Lung microvascular endothelial cell (primary cell): ENCODE measurements at places on chromosomes 2 and 18. TPM values are rescaled to one million over a fixed set of nuclear protein-coding genes. Genes with fewer than 3 reads are reported as not detected.

GRCh38 chr2:6072768-6073167 lies 380.6 kb downstream of the SOX11 start:
- no peak for DNase-seq

DNA sequence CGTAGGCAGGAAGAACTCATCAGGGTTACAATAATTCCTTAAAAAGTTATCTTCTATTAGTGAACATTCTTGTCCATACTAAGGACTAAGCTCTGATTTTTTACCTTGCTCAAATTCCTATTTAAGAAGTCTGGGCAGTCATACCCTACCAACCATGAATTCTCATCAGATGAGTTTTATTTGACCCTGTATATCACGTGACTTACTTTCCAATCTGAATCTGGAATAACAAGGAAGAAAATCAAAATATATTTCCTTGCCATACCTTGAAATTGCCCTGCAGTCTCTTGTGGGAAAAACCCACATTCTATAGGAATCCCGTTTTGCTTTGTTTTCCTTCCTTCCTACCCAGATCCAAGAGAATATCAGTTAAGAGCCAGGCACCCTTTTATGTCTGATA lies 352.7 kb downstream of the AKAIN1 start:
- DNase-seq = no peak

- no peak for DNase-seq
Measured at GRCh38 chr2:168633200-168633599, 169.2 kb upstream of the NOSTRIN start.

DNA sequence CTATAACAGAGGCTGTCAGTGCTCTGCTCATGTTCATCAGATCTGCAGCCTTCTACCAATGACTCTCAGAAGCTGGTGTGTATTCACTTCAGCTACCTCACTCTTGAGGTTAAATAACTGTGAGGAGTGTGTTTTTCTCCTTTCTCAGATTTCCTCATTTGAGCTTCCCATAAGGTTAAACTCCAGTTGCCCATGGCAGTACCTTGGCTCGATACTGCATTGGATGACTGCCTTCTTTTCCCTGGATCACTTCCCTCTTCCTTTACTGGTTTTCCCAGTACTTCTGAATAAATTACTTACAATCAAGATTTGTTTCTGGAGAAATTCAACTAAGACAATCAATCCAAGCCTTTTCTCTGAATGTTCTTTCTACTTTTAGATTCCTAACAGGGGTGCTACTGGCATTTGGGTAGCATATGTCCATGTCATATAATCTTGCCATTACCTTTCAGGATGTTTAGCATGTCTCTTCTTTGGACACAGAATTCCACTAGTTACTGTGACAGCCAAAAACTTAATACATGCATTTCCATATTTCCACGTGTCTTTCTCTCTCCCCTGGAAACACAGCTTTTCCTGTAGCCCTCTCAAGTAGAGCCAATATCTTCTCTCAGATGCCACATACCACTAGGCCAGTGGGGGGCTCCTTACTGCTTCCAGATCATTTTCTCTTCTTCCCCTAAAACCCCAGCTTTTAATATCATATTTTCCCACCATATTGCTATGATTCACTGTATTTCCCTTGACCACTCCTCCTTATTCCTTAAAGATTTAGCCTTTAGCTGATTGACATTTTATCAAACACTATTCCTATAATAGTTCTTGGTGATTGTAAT lies 15.0 kb upstream of the SPOPL start:
- no peak for DNase-seq

GRCh38 chr2:96869822-96870625 lies at the start of gene SEMA4C:
Gene SEMA4C (minus strand): TSS chr2:96870080. CDS start chr2:96867886, 2,194 bp downstream.
- DNase-seq = no peak

DNA sequence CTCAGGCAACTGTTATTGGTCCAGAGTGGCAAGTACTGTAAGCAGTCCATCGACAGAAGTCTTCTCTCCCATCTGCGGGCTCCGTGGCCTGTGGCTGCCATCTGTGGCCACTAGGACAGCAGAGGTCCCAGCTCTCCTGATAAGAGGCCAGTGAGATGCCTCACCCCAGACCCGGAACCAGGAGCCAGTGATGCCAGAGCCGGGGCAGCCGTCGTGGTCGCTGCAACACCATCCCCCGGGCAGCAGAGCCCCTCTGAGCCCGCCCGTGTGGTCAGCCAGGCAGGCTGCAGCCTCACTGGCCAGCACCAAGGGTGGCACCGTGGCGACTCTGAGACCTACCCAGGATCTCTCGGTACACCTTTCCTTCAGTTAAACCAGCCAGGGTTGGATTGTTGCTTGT lies 8.7 kb downstream of the GPR148 start:
- no peak for DNase-seq

DNA sequence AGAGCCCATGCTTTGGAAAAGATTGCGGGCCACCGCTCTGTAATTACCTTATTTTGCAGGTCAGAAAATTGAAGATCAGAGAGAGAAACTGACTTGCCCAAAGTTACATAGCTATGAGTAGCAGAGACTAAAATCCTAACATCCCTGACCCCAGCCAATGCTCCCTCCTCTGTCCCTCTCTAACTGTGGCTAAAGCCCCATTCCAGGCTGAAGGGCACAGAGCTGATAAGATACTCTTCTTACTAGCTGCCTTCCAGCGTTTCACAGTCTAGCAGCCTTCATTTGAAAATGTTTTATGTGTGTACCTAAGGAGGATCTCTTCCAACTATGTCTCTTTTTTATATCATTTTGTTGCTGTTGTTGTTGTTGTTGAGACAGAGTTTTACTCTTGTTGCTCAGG lies 81.4 kb upstream of the LRATD1 start:
- no peak for DNase-seq

GRCh38 chr2:226943862-226944620 lies 108.2 kb downstream of the RHBDD1 start:
- DNase-seq = no peak

DNA sequence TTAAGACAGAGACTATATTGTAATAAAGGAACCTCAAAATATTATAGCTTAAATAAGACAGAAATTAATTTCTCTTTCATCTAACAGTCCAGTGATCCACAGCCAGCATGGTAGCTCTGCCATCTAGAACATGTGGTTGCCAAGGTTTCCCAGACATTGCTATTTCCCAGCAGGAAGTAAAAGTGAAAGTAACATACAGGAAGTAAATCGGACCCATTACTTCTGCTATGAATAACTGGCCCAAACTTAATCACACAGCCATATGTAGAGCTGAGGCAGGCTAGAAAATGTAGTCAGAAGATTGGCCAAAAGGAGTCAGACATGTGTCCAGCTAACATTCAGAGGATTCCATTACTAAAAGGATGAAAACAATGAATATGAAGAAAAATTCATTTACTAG lies 71.0 kb downstream of the NOL4 start:
- peak; percentile 8 for DNase-seq

- DNase-seq = no peak
Measured at GRCh38 chr2:173752152-173752551, 213.0 kb downstream of the SP3 start.

DNA sequence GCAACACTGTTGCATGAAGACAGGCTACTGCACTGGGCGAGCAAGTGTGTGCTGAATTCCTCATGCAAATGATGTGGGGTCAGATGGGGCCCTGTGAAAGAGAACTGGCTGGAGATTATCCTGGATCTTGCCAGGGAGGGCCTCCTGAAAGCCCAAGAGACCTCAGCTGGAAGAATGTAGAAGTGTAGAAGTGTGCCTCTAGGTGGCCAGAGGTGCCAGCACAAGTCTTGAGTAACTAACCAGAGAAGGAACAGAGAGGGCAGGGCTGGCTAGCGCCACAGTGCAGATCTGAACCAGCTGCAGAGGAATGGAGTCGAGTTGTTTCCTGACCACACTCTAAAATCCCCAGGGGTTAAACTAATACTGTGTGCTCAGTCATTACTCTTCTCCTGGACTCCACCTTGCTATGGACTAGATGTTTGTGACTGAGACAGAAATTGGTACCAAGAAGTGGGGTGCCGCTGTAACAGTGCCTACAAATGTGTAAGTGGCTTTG lies 399.3 kb downstream of the LRATD1 start:
- no peak for DNase-seq

DNA sequence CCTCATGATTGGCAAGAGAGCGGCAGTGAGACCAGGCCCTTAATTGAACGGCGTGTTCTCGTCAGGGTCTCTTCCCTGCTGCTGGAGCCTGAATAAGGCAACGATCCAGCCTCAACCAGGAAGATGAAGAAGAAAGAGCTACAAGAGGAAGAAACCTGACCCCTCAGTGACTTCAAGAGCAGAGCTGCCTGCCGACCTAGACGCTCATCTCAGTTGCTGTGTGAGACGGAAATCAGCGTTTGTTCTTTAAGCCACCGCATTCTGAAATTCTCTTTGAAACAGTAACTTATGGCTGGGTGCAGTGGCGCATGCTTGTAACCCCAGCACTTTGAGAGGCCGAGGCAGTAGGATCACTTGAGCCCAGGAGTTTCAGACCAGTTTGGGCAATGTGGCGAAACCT lies 29.6 kb upstream of the KCNG3 start:
- no peak for DNase-seq

- no peak for DNase-seq
Measured at GRCh38 chr18:35662293-35663062, 80.9 kb downstream of the GALNT1 start.

- DNase-seq = no peak
Measured at GRCh38 chr2:15372019-15372418, 189.1 kb downstream of the NBAS start.

DNA sequence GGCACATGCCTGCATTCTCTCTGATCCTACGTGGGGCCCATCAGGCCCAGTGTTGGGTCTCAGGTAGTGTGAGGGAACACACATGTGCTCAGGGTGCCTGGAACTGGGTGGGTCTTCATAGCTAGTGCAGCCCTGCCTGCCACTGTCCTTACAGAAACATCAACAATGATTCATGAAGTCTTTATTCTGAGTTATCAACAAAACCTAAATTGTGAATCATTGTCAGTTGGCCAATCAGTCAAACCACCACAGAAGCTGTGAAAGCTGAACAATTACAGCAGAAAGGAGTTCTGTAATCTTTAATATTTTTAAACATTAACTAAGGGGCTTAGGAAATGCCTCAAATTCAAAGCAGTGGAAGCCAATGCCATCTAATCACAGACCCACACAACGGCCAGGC lies 82.8 kb upstream of the ZNF521 start:
- DNase-seq = no peak

DNA sequence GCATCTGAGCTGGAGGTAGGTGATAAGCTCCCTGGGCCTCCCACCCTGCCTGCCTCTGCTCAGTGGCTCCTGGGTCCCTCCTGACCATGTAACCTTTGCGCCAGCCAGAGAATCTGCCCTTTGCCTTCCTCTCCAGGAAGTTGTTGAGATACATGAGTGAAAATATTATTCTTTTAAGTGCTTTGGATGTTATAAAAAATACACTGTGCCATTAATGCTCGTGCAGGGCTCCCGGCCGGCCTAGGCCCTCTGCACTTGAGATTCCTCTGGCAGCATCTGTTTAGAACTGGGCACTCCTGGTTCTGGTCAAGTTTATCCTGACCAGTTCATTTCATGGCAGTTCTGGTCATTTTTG lies 18.8 kb downstream of the AGAP1 start:
- DNase-seq = no peak

- DNase-seq = no peak
Measured at GRCh38 chr2:9897846-9898245, 53.6 kb upstream of the GRHL1 start.

Gene SS18
- total RNA-seq = 43.2 and 55.6 TPM in 2 replicates

Gene TMSB10
- total RNA-seq = 7,454 and 9,895 TPM in 2 replicates

Gene RNF152
- 71.7 and 180 TPM in 2 replicates for total RNA-seq

Gene PLCD4
- 0.40 and 1.7 TPM in 2 replicates for total RNA-seq

Gene RTP5
- total RNA-seq = not detected in 2 replicates

Gene FBXO41
- under 0.01 and 0.22 TPM in 2 replicates for total RNA-seq

Gene EGR4
- total RNA-seq = under 0.01 TPM in 1 of 2 replicates, not detected in the other

Gene NRP2
- total RNA-seq = 137 and 163 TPM in 2 replicates

Gene MATN3
- total RNA-seq = 0.20 and 0.87 TPM in 2 replicates

Gene SERPINB11
- not detected in 2 replicates for total RNA-seq

Gene TLX2
- not detected in 2 replicates for total RNA-seq

Gene DNAH6
- under 0.01 TPM in 1 of 2 replicates, not detected in the other for total RNA-seq

Gene EPG5
- total RNA-seq = 8.9 and 12.1 TPM in 2 replicates

Gene HOXD1
- total RNA-seq = 6.1 and 6.7 TPM in 2 replicates
